ENCODE measurements at places on chromosomes 6 and 20.

GRCh38 chr6:142892254-142893021 lies 52.5 kb downstream of the HIVEP2 start:
- DNase-seq, result no peak

- no peak for DNase-seq
Measured at GRCh38 chr6:155089746-155090145, 94.6 kb downstream of the TIAM2 start.

DNA sequence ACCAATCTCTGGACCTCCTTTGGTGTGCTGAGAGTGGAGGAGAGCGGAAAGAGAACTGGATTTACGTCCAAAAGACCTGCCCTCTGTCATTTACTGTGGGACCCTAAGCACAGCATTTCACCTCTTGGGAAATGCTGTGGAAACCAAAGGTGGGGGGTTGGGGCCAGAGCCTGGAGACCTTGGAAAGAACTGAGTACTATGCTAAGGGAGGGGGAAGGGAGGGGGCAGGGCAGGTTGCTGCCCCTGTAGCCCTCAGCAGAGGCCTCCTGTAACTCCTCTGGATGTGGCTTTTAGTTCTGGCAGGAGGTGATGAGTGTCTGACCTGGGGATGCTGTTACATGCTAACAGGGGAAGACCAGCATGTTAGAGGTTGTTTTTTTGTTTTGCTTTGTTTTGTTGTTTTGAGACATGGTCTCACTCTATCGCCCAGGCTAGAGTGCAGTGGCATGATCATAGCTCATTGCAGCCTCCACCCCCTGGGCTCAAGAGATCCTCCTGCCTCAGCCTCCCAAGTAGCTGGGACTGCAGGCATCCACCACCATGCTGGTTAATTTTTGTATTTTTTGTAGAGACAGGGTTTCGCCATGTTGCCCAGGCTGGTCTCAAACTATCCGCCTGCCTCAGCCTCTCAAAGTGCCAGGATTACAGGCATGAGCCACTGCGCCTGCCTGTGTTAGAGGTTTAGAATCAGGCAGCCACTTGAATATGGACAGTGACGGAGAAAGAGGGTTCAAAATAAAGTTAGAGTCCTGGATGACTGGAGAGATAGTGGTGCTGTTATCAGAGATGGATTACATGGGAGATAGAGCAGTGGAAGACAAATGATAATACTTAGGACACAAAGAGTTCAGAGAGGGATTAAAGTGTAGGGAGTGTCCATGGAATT lies 18.4 kb upstream of the PARD6B start:
- no peak for DNase-seq

DNA sequence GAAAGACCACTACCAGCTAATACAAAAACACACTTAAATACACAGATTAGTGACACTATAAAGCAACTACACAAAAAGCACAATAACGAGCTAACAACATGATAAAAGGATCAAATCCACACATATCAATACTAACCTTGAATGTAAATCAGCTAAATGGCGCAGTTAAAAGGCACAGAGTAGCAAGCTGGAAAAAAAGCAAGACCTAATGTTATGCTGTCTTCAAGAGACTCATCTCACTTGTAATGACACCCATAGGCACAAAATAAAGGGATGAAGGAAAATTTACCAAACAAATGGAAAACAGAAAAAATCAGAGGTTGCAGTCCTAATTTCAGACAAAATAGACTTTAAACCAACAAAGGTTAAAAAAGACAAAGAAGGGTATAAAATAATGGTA lies 86.3 kb downstream of the NUS1 start:
- no peak for DNase-seq

DNA sequence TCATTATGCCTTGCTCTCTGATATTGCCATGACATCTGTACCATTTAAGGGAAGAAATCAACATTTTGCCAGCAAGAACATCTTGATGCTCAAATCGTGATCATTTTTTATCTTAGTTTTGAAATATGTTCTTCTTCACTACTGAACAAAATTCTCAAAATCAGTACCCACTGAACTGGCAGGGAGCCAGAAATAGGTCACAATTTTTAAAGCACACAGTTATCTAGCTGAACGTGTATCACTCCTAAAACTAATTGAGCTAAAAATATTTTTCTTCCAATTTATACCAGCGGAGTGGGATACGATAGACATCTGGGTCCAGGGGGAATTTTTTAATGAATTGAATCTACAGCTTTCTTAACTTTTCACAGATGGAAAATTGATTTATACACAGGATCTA lies 11.3 kb downstream of the IL17F start:
- DNase-seq, result no peak

All from CD4-positive, alpha-beta T cell treated with Interleukin-6 for 4 hours (primary cell).